ENCODE measurements at places on chromosomes 16 and 17.

GRCh38 chr17:64139542-64139941, 9.6 kb upstream of the ERN1 start:
- DNase-seq: no peak

DNA sequence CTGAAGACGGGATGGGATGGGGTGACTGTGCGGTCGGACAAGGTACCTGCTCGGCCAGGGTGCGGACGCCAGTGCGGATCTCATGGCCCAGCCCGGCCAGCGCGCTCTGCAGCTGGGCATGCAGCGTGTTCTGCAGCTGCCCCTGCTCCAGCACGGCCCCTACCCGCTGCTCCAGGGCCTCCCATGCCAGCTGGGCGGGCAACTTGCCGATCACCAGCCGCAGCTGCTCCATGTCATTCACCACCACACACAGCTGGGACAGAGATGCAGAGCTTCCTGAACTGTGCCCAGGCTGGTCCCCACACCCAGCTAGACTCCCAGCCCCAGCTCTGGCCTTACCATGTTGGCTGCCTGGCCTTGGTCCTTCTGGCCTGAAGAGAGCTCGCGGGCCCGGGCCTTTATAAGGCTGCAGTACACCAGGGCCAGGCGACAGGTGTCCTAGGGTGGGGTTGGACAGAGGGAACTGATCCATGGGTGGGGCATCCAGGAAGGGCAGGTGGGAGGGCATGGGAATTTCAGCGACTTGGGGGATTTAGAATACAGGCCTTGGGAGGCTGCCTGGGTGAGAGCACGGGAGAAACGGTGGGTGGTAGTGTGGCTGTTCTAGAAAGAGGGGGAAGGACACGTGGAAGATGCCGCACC, 9.8 kb downstream of the UNC13D start:
- no peak for DNase-seq

DNA sequence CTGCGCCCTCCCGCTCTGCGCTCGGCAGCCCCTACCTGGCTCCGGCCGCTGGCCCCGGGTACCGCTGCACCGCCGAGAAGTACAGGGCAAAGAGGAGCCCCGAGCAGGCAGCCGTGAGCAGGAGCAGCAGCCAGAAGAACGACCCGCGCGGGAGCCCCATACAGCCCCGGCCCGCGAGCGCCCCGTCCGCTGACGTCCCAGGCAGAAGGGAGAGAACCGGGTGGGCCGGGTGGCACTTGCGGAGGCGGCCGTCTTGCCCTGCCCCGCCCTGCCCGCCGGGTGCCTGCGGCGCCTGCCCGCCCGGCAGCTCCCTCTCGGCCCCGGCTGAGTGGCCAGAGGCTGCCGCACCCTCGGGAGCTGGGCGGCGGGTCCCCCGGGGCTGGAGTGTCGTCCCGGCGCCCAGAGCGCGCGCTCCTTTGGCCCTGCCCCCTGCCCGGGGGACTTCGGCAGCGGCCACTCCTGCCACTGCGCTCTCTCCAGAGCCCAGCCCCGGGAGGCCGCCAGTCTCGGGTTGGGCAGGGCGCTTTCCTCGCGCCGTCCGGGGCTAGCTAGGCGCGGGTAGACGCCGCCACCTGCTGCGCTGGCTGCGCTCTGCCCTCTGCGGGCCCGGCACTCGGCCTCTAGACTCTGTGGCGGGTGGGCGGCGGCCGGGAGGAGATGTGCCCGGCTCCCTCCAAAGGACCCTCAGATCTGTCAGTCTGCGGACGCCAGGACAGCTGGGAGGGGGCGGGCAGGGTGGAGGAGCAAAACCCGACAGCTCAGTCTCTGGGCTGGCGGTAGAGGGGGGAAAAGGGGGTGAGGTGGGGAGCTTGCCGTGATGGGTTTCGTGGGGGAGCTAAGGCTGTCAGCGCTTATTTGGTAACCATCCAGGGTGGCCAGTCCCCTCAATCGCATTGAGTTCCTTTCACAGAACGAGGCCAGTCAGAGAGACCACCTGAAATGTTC, at the start of gene ST6GALNAC2:
Gene ST6GALNAC2 (minus strand): TSS at position 212 of the 945 bp plus-strand sequence. CDS start 52 bp downstream, at position 160.
- no peak for DNase-seq

- DNase-seq: no peak
Measured at GRCh38 chr16:66326991-66327513, 39.4 kb upstream of the CDH5 start.

DNA sequence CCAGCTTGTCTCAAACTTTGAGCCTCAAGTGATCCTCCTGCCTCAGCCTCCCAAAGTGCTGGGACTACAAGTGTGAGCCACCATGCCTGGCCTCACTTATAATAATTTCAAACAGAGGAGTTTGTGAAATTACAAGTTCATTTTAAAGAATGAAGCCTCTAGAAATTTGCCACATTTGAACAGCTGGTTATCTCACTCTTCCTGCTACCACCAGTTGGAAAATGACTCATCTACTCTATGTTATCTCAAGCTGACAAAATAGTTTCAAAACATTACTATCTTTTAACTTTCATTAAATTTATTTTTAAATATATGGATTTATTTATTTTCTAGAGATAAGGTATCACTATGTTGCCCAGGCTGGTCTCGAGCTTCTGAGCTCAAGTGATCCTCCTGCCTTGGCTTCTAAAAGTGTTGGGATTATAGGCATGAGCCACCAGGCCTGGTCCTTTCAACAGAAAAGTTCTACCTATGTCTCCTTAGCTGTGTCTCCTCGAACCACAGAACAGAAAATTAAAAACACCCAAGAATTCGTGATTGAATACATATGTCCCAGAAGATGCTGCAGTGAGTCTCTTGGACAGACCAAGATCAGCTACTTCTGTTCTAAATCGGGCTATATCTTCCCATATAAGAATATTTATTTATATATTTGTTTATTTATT, 47.6 kb downstream of the MYH13 start:
- no peak for DNase-seq

GRCh38 chr16:53619235-53619634, 84.4 kb downstream of the RPGRIP1L start:
- no peak for DNase-seq

GRCh38 chr16:64782484-64782883, 339.4 kb downstream of the CDH11 start:
- no peak for DNase-seq

- no peak for DNase-seq
Measured at GRCh38 chr16:49970797-49971431, 54.1 kb upstream of the CNEP1R1 start.

GRCh38 chr16:28494121-28494851, at the start of gene APOBR:
TSS of gene APOBR (plus strand) at chr16:28494643. CDS start at chr16:28494682, 39 bp downstream.
- DNase-seq: peak; percentile 70
